B cell (primary cell): ENCODE measurements at places on chromosomes 6 and 20. TPM values are rescaled to one million over a fixed set of nuclear protein-coding genes. Genes with fewer than 3 reads are reported as not detected.

The PI16 gene
- 1.4 and 7.4 TPM in 2 replicates for polyA plus RNA-seq

The ROS1 gene
- polyA plus RNA-seq: not detected in 2 replicates

The PRPH2 gene
- polyA plus RNA-seq: 0.03 and 0.06 TPM in 2 replicates

The RIPOR2 gene
- 300 and 324 TPM in 2 replicates for polyA plus RNA-seq

The RRBP1 gene
- 10.9 and 18.9 TPM in 2 replicates for polyA plus RNA-seq

The MTCH1 gene
- 91.7 and 145 TPM in 2 replicates for polyA plus RNA-seq

The HCRTR2 gene
- not detected in 2 replicates for polyA plus RNA-seq

DNA sequence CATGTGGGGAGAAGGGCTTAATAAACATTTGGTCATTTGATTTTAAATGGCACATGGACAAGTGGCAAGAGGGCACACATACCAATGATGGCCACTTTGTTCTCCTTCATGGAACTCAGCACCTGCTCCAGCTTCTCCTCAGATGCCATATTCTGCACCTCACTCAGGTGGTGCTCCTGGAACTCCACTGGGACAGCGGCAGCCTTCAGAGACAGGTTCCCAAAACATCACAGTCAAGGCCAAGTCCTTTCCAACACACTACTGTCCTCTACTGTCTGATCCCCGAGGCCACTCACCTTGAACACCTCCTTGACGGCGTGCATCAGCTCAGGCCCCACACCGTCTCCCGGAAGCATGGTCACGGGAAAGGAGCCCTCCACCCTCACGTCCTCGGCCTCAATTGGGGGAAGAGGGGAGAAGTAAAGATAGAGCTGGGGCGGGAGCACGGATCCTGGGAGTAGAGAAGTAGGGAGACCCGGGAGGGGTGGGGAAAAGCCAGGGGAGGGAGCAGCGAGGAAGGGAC lies 591 bp downstream of the IDH3B start:
- no peak for DNase-seq
- peak overlapping the region; percentile 98 for H3K27ac ChIP-seq
- H3K4me1 ChIP-seq: peaks cover 14% of the 10 kb centered on the region
- H3K4me3 ChIP-seq: peak overlapping the region; percentile 80

DNA sequence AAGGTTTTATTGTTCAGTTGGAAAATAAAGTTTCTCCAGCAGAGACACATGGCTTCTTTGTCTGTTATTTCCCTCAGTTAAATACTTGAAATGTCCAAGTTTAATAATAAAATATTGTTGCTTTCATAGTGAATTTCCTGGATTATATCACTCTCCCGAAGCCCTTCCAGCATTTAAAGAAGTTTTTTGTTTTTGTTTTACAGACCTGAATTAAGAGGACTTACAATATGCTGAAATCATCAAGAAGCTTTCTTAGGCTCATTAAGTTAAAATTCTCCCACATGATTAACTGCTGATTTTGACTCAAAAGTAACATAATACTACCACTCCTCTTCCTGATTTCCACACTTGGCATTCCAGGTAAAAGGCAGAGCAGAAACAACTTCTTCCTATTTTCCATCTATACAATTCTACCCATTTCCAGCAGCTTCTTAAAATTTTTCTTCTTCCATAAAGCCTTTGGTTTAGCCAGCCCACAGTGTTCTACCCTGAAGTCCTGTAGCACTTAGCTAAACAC lies 35.8 kb downstream of the PDSS2 start:
- H3K27ac ChIP-seq: no peak overlapping the region
- H3K36me3 ChIP-seq: no peaks in the 10 kb centered on the region
- H3K27me3 ChIP-seq: no peaks in the 10 kb centered on the region
- H3K4me1 ChIP-seq: no peaks in the 10 kb centered on the region

DNA sequence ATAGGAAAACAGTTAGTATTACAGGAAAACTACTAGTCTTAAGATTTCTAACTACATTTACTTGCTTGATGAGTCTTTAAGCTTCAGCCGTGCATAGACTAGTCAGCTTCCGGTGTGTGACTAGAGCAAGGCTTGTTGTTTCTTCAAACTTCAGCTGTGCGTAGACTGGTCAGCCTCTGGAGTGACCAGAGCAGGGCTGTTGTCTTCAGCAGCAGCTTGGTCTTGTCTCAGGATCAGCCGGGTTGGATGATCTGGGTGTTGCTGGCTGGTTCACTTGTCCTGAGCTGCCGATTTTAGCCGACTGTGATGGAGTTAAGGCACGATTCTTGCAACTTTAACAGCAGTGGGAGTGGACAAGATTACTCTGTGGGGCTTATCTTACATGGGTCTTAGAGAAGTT lies 44.7 kb downstream of the HLA-C start:
- no peak overlapping the region for H3K27ac ChIP-seq
- no peak overlapping the region for H3K4me3 ChIP-seq
- peaks cover 2% of the 10 kb centered on the region for H3K27me3 ChIP-seq
- peaks cover 5% of the 10 kb centered on the region for H3K4me1 ChIP-seq

GRCh38 chr6:120511712-120512111 lies 822.6 kb downstream of the TBC1D32 start:
- no peak overlapping the region for H3K4me3 ChIP-seq
- no peaks in the 10 kb centered on the region for H3K36me3 ChIP-seq
- DNase-seq: no peak

DNA sequence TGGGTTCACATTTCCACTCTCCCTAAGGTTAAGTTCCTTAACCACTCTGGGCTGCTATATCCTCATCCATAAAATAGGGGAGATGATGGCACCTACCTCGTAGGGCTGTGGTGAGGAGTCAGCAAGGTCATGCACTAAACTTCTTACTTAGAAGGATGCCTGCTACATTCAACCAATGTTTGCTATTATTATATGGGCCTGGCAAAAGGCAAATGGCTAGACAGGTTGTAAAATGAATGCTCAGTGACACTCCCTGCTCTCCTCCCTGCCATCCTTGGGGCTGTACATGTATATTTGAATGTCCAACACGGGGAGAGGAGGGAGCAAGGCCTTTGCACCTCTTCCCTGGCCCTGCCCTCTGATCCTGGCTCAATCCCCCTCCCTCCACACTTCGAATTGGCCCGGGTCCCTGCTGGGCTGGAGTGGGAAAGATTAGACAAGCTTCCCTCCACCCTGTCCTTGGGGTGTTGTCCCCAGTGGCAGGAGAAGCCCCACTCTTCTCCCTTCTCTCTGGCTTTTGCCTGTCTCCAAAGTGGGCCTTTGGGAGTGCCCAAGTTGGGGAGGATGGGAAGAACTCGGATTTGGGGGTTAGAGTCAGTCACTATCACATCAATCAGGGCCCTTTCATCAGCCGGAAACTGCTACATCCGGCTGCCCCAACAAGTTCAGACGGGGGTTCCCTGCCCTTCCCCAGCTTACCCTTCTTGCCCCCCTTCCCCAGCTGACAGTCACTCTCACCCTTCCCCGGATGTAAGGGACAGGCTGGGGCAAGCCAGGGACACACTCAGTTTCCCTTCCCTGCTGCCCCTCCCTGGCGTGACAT lies 36.3 kb upstream of the VEGFA start:
- DNase-seq: no peak
- H3K27me3 ChIP-seq: no peaks in the 10 kb centered on the region
- H3K36me3 ChIP-seq: no peaks in the 10 kb centered on the region
- H3K4me1 ChIP-seq: peaks cover 24% of the 10 kb centered on the region
- H3K4me3 ChIP-seq: no peak overlapping the region

DNA sequence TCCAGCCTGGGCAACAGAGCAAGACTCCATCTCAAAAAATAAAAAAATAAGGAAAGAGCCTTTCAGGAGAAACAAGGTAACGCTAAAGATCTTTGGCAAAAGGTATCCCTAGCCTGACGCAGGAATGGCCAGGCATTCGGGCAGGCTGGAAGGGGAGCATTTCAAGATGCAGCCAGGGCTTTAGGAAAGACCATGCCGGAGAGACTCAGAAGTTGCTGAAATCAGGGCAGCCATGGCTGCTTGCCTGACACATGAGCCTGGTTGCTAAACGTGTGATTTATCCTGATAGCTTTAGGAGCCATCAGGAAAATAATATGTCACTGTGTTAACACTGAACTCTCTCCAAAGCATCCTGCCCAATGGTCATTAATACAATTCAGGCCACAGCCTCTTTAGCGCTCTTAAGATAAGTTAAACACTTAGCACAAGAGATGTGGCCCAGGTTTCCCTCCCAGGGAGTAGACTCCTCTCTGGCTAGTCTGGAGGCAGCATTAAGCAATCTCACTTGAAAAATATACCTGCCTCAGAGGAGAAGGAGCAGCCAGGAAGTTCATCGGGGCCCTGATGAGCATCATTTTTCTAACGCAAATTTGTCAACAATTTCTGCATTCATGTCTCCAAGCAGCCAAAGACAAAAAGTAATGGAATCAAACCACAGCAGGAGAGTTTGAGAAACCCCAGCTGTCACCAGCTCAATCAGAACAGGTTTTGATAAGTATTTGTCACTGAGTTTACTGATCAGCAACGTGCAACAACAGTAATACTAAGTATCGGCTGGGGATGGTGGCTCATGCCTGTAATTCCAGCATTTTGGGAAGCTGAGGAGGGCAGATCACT lies 200.0 kb downstream of the ZMYND8 start:
- H3K4me1 ChIP-seq: no peaks in the 10 kb centered on the region
- DNase-seq: no peak
- no peaks in the 10 kb centered on the region for H3K36me3 ChIP-seq

DNA sequence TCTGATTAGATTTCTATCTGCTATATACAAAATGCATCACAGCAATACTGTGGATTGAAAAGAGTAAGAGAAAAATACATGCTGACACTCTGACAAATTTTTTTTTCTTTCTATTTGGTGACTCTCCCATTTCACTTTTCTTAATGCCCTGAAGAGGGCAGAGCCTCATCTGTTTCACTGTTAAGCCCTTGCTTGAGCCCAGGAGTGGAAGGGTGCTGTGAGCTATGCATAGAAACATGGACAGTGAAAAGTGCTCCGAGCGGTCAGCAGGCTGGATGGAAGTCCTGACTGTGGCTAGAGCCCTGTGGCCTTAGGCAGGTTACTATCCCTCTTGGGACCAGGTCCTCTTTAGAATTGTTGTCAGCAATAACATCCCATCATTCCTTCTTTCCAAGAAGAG lies 17.4 kb upstream of the CSE1L start:
- no peaks in the 10 kb centered on the region for H3K27me3 ChIP-seq
- no peak for DNase-seq
- H3K27ac ChIP-seq: no peak overlapping the region
- peaks cover 73% of the 10 kb centered on the region for H3K36me3 ChIP-seq
- no peaks in the 10 kb centered on the region for H3K4me1 ChIP-seq

DNA sequence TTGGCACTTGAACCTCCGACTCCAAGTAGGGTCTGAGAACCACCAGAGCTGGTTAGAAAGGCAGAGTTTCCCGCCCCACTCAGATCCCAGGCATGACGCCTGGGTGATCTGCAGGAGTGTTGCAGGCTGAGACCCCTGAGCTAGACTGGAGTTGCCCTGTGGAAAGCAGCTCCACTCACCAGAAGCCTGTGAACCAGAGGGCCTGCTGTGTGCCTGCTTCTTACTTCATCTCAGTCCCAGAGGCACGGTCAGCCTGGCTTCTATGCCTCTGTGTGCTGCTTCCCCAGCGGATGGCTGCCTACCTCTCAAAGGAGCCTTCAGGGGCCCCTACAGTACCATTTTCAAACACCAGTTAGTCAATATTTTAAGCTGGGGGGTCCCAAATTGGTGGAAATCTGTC lies 15.6 kb upstream of the CCN6 start:
- H3K27ac ChIP-seq: no peak overlapping the region
- no peak for DNase-seq
- H3K4me3 ChIP-seq: no peak overlapping the region
- H3K27me3 ChIP-seq: no peaks in the 10 kb centered on the region

DNA sequence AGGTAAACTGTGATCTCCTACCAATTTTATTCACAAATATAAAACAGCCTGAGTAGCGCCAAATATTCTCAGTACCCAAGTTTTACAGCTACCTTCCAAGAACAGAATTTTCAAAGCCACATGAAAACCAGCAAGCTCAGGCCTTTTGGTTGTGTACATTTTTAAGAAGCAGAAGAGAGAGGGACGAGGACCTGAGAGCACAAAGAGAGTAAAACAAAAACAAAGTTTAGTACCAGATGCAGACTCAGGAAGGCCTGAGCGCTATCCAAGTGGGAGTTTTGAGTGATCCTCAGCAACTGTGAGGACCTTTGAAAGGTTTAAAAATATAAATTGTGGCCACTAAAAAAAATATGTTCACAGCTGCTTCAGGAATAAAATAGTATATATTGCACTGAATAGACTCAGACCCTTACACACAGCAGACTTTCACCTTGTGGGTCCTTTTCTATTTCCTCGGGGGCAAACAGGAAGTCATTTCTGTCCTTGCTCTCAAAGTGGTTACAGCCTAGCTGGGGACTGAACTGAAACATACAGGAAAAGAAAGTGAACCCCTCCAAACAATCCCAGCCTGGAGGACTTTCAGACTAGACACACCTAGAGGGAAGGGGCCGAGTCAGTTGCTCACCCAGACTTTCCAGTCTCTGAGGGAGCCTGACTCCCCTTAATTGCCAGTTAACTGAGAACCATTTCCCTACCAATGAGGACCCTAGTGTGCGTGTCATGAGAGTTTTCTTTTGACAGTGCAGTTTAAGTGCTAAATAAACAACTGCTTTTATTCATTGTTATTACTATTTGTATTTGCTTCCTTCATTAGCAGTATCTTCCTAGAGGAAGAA lies 48.5 kb upstream of the NT5E start:
- H3K27me3 ChIP-seq: no peaks in the 10 kb centered on the region
- H3K4me1 ChIP-seq: peaks cover 14% of the 10 kb centered on the region
- H3K4me3 ChIP-seq: no peak overlapping the region
- H3K36me3 ChIP-seq: no peaks in the 10 kb centered on the region
- DNase-seq: no peak
- H3K27ac ChIP-seq: no peak overlapping the region

DNA sequence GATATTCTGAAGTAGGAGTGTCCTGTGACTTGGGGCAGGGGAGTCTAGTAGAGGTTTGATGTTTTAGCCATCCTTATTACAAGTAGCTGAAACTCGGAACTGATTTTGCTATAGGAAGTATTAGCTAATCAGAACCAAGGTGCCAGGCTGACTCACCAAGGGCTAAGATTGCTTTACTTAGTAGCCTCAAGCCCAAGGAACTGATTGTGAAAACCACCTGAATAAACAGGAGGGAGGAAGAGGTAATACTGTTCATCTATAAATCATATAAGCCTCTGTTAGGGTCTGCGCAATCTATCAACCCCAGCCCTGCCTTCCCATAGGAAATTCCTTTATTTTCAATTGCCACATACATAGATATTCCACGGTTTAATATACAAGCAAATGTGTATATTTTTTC lies 54.4 kb downstream of the GNAS start:
- H3K36me3 ChIP-seq: peaks cover 3% of the 10 kb centered on the region
- peak; percentile 38 for DNase-seq
- no peaks in the 10 kb centered on the region for H3K27me3 ChIP-seq
- H3K4me3 ChIP-seq: peak overlapping the region; percentile 54
- peak overlapping the region; percentile 94 for H3K27ac ChIP-seq
- peaks cover 24% of the 10 kb centered on the region for H3K4me1 ChIP-seq

GRCh38 chr6:83883240-83883639 lies 23.8 kb downstream of the CYB5R4 start:
- H3K27ac ChIP-seq: no peak overlapping the region
- no peak for DNase-seq
- no peaks in the 10 kb centered on the region for H3K36me3 ChIP-seq
- H3K27me3 ChIP-seq: no peaks in the 10 kb centered on the region
- H3K4me1 ChIP-seq: no peaks in the 10 kb centered on the region
